Panc1 (cell line): ENCODE measurements at places on chromosomes 11 and 22. TPM values are rescaled to one million over a fixed set of nuclear protein-coding genes. Genes with fewer than 3 reads are reported as not detected.

Gene CBLIF
- not detected for total RNA-seq

Gene MS4A3
- total RNA-seq: 0.13 TPM

Gene POTEH
- not detected for total RNA-seq

Gene TIMM10B
- 63.8 TPM for total RNA-seq

Gene NRXN2
- 0.15 TPM for total RNA-seq

Gene POGLUT3
- 52.3 TPM for total RNA-seq

Gene CENPM
- total RNA-seq: 39.8 TPM

Gene UBQLNL
- total RNA-seq: 0.72 TPM

Gene BAIAP2L2
- 0.18 TPM for total RNA-seq

Gene OR10G7
- not detected for total RNA-seq

Gene SPON1
- 0.10 TPM for total RNA-seq

Gene OR52B6
- total RNA-seq: not detected

Gene MS4A1
- total RNA-seq: 0.59 TPM
